ENCODE measurements at places on chromosomes 16 and 17.
A peak's percentile ranks its signal among the peaks of the same experiment; 100 is the strongest.

DNA sequence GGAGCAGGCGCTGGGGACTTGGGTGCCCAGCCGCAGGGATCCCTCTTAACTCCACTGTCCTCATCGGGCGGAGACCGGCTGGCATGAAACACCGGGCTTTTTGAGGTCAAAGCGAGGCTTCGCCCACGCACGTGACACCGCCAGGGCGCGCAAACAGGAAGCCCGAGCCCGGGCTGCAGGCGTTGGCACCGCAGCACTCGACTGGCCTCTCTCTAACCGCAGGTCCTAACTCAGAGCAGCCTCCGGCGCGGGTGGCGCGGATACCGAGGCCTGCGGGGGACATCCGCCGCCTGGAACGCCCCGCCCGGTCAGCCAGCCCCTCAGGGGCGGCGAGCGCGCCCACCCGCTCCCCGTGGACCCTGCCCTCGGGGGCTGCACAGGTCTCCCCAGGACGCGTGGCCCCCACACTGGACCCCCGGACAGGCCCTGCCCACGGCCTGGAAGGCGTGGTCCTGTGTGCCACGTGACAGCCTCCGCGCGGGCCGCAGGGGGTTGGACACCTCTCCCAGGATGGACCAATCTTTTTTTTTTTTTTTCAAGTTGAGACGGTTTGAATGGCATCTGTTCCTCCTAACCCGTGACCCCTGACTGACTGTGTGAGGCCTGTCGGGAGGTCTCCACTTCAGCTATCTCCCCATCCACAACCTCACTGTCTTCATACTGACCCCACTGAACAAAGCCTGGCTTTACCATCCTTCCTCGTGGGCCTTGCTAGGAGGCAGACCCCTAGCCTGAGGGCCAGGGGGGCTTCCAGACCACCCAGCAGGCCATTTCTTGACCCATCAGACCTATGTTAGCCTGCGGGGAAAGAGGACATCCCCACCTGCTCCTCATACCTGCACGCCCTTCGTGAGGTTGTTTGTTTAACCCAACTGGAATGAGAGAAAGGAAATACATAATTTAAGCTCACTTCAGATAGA lies 8.4 kb upstream of the SLC47A2 start:
- DNase-seq = no peak

GRCh38 chr17:44384281-44384822 lies 5.1 kb downstream of the ITGA2B start:
- no peak for DNase-seq

- DNase-seq = no peak
Measured at GRCh38 chr16:8589057-8589899, 1.0 kb downstream of the TMEM114 start.

GRCh38 chr17:77235370-77235941 lies 94.7 kb downstream of the SEC14L1 start:
- DNase-seq = no peak

DNA sequence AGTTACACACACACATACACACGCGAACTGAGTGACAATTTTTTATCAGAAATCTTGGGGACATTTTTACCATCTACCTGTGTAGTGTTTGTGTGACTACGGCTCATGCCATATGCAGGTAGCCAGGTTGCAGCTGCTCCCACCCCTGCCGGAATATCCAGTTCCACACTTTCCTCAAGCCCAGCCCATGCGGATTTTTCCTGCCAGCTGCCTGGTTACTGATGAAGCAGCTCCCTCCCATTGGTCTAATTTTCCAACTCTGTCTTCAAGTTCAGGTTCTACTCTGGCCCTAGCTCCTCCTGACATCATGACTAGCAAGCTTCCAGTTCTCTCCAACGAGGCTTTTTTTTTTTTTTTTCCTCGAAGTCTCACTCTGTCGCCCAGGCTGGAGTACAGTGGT lies 4.8 kb downstream of the GSG1L2 start:
- no peak for DNase-seq

GRCh38 chr17:29839656-29840055 lies 90.4 kb downstream of the SSH2 start:
- no peak for DNase-seq

- DNase-seq = no peak
Measured at GRCh38 chr17:29956225-29956624, 14.8 kb downstream of the EFCAB5 start.

DNA sequence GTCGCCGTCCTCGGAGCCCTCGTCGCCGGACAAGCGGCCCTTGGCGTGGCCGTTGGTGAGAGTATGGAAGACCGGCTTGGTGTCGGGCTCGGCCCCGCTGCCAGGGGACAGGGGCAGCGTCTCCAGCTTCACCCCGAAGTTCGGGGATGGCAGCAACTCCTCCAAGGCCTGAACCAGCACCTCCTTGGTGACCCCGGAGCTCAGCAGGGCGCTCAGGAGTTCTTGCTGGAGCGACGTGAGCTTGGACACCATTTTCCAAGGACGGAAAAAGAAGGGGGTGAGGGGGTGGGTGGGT lies 279 bp downstream of the HNF1B start:
- DNase-seq = no peak

DNA sequence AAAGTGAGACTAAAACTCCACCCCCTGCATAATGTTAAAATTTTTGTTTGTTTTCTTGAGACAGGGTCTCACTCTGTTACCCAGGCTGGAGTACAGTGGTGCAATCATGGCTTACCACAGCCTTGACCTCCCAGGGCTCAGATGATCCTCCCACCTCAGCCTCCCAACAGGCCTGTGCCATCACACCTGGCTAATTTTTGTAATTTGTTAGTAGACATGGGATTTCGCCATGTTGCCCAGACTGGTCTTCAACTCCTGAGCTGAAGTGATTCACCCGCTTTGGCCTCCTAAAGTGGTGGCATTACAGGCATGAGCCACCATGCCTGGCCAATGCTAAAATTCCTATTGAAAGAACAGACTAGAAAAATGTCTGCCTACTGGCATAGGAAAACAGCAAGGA lies 103.8 kb downstream of the TRIM37 start:
- no peak for DNase-seq

DNA sequence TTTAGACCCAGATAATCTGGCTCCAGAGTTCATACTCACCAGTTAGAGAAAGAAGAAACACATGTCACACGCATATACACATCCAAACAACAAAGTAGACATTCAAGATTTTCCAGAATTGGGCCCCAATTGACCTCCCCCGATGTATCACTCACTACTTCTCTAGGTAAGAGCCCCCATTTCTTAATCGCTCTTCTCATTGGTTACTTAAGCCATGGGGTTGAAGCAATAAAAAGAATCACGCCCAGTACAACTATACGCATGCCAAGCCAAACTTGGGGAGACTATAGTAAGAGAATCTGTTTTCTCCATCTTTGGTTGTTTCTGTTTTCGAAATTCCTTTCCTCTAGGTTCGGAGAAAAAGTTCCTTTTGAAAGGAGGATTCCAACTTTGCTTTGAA lies 565 bp downstream of the DDX52 start:
- no peak for DNase-seq

DNA sequence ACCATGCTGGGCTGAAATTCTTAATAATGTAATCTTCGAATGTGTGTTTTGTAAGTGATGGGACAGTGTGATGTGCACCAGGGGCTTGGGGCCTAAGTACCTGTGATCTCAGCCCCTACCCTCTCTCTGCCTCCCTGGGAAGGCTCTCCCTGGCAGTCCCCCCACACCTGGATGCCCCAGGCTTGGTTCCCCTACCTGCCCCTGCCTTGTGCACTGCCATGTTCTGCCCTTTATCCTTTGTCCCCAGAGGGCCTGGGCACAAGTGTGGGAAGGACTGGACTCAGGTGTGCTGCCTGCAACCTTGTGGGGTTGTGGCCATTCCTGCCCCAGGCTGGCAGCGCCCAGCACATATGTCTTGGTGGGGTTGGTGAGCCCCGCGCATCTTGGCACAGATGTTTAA lies 55.4 kb upstream of the CREBBP start:
- DNase-seq = no peak

DNA sequence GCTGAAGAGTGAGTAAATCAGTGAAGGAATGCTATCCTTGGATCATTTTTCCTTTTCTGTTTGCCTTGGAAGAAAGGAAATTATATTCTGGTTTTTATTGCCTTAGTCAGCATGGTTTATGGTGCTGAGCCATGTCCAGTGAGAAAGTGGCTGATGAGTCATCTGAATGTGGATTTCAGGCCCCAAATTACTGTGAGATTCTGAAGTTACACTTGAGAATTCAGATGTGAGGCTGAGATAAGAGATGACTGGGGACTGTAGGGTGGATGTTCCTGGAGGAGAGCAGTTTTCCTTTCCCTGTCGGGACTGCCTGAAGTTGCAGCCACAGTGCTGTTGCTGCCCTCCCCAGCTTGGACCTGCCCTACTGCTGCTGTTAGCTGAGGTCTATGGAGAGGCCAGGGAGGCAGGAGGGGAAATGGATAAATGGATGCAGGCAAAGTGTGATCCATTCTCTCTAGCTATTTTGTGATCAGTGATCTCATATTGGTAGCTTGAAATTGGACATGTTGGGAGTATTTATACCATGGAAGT lies 4.2 kb upstream of the MAP3K14 start:
- DNase-seq = no peak

- DNase-seq = no peak
Measured at GRCh38 chr16:73874324-73874723, 422.3 kb upstream of the PSMD7 start.

GRCh38 chr17:82321947-82322466 lies 4.6 kb upstream of the CD7 start:
- DNase-seq = no peak

GRCh38 chr16:29806641-29807425 lies 504 bp downstream of the MAZ start:
- DNase-seq = peak; percentile 64

DNA sequence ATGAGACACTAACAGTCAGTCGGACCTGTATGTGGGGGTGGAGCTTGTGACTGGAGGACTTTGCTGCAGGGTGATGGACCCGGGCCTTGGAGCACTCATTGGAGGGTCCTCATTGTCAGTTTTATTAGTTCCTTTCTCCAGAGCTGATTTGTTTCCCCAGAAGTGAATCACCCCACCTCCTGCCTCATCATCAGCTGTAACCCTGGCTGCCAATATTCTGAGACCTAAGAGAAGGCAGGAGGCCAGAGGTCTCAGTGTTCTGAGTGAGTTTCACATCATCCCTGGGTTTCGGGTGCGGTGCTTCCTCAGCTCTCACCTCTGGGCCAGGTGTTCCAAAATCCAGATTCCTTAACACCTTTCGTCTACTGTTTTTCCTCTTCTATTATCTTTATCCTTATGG lies 49.9 kb upstream of the KIFC3 start:
- DNase-seq = no peak

- DNase-seq = no peak
Measured at GRCh38 chr16:66927918-66928649, 2.7 kb upstream of the RRAD start.

DNA sequence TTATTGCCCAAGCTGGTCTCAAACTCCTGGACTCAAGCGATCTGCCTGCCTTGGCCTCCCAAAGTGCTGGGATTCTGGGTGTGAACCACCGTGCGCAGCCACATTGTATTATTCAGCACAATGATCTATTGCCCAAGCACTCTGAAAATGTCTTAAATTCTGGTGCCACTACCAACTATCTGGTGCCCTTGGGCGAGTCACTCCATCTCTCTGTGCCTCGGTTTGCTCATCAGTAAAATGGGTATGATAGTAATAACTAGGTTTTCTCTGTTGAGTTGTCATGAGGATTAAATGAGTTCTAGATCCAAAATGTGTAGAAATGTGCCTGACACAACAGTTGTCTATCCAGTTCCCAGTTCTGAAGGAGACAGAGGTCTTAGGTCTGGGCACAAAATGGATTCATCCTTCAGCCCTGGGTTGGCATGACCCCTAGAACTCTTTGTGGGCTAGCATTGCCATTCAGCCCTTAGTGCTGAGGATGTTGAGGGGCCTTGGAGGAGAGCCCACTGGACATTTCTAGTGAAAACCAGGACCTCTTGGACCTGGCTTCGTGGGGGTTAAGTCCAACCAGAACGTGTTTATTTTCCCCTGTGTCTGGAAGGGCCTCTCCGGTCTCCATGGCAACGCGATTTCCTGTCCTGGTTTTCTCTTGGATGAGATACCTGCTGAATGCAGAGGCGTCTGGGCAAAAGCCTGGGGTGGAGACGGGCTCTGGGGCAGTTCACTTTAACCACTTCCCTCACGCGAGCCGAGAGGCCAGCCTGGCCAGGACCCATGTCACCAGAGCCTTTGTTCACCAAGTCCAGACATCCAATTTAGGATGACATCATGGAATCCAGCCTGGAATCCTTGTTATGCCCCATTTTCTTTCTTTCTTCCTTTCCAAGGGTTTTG lies 43.7 kb upstream of the TNRC6A start:
- DNase-seq = peak; percentile 61

DNA sequence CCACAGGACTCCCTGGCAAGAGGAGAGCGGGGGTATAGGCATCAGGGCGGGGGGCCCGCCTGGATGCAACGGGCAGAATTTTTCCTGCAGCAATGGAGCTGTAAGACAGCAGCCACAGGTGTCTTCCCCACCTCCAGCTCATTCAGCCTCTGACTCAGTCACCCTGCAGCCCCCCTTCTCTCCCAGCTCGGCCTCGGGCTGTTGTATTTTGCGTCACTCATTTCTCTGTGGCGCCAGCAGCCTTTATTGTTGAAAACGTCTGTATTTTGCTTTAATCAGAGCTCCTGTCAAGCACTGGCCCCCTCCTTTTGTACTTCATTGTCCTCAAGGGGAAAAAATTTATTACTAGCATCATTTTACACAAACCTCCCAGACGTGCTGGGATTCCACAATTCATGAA lies 117.7 kb downstream of the WSCD1 start:
- DNase-seq = no peak

DNA sequence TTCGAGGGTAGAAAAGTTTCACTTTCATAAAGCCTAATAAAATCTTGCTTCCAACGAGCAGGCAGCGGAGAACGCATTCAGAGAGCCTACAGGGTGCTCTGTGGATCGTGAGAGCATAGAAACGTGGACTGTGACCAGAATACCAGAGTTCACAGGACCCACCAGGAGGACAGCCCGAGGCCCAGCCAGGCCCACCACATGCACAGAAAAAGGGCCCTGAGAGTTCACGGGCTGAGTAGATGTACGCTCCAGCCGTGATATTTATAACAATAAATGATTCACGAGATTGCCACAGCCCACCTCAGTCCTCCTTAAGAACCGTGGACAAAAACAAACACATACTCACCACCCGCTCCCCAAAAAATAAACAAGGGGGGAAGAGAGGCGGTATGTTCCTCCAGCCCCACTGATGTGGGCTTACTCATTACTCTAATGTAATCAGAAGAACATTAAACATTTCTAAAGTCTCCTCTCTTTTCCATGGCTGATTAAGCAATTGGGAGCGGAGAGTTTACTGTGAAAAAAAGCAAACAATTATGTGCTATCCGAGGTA lies 207.2 kb downstream of the C16orf78 start:
- no peak for DNase-seq

GRCh38 chr17:9408381-9408780 lies 167.2 kb downstream of the STX8 start:
- no peak for DNase-seq

DNA sequence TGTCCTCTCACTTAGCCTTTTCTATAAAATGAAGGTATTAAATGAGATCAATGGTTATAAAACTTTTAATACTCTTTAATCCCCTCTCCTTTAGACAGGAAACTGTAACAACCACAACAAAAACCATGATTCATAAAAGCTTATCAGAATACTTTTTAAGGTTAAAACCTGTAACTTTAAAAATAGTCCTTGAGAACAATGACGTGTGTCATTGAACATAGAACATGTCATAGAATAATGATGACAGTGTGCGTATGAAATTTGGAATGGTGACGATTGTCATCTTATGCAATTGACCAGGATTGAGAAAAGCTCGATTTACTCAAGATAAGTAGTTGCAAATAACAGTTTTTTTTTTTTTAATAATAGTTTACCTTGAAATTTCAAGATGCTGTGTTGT lies 94.1 kb downstream of the PLCG2 start:
- DNase-seq = no peak
